ENCODE measurements at places on chromosomes 5 and 9.

DNA sequence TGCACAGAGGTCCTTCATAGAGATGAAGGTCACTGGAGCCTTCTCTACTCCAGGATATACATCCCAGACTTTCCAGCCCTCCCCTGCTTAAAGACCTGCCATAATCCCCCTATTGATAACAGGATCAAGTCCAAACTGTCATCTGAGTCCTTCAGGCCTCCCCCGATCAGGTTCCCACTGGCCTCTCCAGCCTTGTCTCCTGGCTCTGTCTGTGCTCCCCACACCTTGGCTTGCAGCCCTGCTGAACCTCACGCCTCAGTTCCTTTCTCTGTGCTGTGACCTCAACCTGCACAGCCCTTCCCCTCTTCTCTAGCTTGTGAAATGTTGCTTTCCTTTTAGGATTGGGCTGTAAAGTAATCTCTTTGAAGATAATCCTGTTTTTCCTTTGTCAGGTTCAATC, 2.5 kb upstream of the HRH2 start:
- DNase-seq: no peak

GRCh38 chr9:36486933-36487481, 85.7 kb upstream of the MELK start:
- no peak for DNase-seq

GRCh38 chr5:135211083-135211790, 177.2 kb upstream of the PITX1 start:
- no peak for DNase-seq

GRCh38 chr9:136122425-136123383, 4.0 kb upstream of the TMEM250 start:
- DNase-seq: no peak

DNA sequence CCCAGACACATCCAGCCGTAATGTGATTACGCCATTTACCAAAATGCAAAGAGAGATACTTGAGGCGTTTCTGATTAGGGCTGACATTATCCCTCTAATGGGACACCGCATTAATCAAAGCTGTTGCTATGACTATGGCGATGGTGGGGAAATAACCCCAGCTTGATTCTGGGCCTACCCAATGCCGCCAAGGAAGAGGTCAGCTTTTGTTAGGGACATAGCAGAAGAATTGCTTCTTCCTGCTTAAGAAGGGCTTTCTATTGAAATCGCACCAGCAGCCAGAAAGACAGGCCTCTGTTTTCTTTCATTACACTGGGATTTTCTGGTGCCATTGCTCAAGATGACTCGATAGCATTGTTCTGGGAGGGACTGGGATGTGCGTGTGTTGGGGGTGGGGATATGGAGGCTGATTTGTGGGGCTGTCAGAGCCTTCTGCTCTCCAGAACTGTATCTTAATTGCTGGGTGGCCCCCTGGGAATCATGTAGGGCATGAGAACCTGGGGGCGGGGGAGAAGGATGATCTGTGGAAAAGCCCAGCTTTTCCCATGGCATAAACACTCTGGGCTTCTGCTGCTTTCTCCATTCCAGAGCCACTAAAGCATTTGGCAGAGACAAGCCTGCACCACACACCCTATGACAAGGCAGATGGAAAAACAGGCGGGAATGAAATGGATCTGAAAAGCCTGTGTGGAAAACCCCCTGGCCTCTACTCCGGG, 106.5 kb upstream of the RAD23B start:
- no peak for DNase-seq

- DNase-seq: no peak
Observed at GRCh38 chr9:106691627-106692026, 171.3 kb upstream of the ZNF462 start.

DNA sequence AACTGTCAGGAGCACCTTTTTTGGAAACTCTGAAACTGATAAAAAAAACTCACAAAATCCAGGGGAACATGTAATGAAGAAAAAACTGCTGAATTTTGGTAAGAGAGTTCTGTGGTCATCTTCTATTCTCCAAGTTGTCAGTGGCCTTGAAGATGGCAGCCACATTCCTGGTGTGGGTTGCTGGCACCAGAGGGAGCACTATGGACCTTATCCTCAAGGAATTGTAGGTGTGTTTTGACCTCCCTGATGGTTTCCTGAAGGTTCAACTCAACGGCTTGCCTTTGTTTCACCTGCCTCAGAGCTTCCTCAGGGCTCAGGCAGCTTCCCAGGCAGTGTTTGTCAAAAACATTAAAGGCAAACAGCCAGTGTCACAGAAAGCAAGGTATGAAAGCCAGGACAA, 2.2 kb upstream of the SLC38A9 start:
- DNase-seq: no peak

- DNase-seq: no peak
Observed at GRCh38 chr9:71524516-71524915, 243.8 kb downstream of the CEMIP2 start.

- no peak for DNase-seq
Observed at GRCh38 chr9:105841562-105841961, 147.2 kb downstream of the TMEM38B start.

- no peak for DNase-seq
Observed at GRCh38 chr9:37921546-37922300, 17.8 kb upstream of the SLC25A51 start.

DNA sequence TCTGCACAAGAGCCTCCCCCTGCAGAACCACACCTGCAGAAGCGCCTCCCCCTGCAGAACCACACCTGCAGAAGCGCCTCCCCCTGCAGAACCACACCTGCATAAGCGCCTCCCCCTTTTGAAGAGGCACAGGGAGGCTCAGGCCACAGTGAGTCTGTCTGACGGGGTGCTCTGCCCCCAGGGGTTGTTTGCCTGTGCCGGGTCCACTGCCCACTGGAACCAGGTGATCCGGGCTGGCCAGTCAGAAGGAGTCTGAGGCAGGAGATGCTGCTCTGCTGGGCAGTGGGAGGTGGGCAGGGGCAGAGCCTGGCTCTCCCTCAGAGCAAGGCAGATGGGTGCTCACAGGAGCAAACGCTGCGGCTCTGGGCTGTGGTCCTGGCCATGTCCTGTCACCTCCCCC, 60.8 kb upstream of the RNU6ATAC start:
- DNase-seq: no peak

GRCh38 chr9:110579034-110579861, at the start of gene SVEP1:
Gene SVEP1, minus strand, starts transcription at chr9:110579741. Its CDS starts 198 bp downstream, at chr9:110579543.
- no peak for DNase-seq

DNA sequence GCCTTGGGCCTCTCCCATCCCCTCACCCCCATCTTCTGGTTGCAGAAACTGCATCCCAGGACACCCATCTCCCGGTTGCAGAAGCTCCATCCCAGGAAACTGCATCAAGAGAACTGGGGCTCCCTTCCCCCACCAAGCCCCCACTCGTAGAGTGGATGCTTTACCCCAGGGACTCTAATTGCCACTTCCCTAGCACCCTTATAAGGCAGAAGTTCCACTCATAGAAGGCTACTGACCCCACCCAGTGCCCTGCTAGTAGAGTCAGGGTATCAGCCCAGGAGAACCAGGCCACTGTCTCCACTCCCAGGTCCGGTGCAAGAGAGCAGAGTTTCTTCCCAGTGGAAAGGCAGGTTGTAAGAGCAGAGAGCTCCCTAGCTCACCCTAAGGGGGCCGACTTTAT, 12.2 kb upstream of the SYK start:
- DNase-seq: no peak
